Stimulated activated CD4-positive, alpha-beta T cell treated with anti-CD3 and anti-CD28 coated beads, Interleukin-1b, Interleukin-23, amount 100 ng/mL, for 1 hour (primary cell): ENCODE measurements at places on chromosomes 6 and 20.

DNA sequence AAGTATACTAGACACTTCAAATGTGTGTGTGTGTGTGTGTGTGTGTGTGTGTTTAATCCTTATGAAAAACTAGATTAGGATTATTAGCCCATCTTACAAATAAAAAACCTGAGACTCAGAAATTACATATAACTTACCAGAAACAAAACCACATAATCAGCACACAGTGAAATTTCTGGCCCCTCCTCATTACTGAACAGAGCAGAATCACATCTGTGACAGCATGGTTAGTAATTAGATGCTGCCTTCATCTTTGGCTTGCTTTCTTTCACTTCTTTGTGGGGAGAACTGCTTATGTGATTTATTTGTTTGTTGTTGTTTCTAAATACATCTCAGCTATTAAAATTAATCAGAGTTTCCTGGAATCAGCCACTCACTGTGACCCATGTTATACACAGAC, 267.1 kb downstream of the TENT5A start:
- DNase-seq: no peak

DNA sequence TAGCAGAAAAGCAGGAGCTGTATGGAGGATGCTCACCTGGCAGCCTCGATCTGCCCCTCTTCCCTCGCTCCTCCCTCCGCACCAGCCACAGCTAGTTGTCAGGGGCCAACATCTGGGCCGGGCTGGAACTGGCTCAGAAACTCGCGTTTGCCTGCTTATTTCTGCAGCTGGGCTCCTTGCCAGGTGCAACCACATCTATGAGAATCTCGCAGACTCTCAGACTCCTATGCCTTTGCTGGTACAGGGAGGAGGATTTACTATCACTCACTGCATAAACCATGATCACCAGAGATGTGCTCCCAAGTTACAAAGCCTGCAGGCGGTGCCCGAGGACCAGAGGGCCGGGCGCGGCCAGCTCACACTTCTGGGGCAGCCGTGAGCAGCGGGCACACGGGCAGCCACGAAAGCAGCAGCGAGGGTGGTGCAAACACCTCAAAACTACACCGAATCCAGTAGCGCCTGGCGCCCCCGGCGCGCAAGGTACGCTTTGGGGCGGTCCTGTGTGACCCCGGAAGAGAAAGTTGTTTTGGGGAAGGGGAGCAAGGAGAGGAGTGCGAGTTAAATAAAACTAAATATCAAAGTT, 577 bp upstream of the LRRC1 start:
- no peak for DNase-seq

DNA sequence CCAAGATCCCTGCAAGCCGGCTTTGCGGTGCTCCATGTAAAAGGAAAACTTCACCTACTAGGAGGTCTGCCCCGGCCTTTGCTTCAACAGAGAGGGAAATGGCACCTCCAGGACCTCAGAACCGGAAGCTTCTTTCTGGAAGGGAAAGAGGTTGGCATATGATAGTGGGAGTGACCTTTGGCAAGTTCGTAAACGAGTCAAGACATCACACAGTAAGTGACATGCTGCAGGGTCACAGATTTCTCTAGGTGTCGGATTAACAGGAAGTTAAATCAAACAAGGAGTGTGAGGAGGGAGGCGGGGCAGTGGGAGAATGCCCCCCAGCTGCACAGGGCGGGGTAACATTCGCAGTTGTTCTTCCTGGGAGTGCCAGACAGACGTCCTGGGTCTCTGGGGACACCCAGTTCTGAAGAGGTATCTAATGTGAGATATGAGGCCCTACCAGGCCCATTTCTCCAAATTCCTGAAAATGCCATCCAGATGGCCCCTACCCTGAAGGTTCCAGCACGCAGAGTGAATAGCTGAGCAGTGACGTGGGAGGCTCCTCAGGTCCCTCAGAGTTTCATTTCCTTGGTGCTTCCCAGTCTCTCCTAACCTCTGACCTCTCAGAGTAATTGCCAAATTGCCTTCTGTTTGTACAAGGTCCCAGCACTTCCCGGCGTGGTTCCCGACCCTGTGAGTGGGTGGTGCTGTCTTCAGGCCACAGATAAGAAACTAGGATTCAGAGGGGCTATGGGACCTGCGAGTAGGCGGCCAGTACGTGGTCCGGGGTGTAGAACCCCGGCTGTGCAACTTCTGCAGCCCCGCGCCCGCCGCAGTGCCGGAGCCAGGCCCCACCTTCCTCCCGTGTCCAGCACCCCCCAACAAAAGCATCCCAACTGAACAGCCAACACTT, 1.9 kb downstream of the RRBP1 start:
- no peak for DNase-seq

- DNase-seq: peak; percentile 62
Observed at GRCh38 chr6:26312501-26313397, 52.2 kb upstream of the BTN3A2 start.
